HT1080 (cell line): ENCODE measurements at places on chromosomes 5 and 9. TPM values are rescaled to one million over a fixed set of nuclear protein-coding genes. Genes with fewer than 3 reads are reported as not detected.
A peak's percentile ranks its signal among the peaks of the same experiment; 100 is the strongest.

DNA sequence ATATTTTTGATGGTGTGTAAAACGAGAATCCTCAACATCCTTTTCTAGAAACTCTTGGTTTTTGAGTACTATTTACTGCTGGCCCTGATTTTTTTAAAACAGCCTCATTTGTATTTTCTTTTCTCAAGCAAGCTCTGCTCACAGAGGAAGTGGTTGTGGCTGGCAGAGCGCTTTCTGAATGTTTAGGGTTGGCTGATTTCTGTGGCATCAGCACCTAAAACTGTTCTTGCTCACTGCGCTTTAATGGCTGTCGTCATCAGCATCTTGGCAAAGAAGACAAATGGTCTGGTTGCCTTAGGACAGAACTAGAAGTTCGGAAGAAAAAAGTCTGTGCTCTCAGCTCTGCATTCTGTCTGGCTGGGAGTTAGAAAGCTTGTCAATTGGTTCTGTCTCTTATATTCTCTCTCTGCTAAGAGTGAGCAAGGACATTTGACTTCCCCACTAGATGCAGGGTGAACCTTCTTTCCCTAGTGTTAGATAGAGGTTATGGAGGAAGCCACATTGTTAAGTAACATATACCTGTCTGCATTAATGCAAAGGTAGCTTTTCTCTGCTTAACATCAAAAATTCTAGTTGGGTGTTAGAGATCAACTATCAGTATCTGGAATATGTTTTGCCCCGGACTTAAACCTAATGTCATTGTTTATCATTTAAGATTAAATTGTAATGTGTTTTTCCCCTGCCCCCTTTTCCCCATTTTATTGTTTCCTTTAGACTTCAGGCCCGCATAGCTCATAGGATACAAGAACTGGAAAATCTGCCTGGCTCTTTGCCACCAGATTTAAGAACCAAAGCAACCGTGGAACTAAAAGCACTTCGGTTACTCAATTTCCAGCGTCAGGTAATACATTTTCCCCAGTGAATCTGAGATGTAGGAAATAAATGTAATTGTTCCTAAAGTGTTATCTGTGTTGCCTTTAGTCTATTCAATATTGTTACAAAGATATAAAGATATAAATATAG lies 39.0 kb downstream of the SMARCA2 start:
- DNase-seq = peak; percentile 33

DNA sequence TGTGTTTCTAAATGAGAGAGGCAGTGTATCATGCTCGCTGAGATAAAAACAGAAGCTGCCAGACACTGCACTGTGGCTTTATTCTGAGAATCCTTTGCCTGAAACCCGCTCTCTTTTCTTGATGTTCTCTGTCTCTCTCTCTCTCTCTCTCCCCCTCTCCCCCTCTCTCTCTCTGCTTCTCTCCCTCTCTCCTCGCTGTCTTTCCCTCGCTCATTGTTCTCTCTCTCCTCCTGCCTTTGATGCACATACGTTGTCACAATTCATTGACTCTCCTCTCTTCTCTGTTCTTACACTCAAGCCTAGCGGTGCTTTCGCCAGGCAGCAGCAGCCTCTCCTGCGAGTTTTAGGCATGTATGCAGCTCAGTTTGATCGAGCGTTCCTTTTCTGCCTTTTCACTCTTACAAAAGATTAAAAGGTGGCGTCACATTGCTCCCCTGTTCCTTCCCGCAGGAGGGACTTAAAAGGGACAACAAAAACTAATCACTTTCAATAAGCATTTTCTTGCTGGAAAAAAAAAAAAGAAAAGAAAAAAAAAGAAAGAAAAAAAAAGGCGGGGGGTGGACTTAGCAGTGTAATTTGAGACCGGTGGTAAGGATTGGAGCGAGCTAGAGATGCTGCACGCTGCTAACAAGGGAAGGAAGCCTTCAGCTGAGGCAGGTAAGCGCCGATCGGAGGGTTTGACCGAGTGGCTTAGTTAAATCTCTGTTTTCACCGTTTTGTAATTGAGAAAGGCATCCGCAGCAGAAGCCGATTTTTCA lies 717.9 kb upstream of the WWC1 start:
- no peak for DNase-seq

Gene MUSK
- not detected in 2 replicates for total RNA-seq

GRCh38 chr9:133979273-133979920 lies 12.7 kb downstream of the VAV2 start:
- DNase-seq = no peak

Gene AHRR
- total RNA-seq = 2.1 and 2.4 TPM in 2 replicates

- no peak for DNase-seq
These were observed 63.6 kb downstream of the PALM2AKAP2 start for GRCh38 chr9:109843641-109844040.

DNA sequence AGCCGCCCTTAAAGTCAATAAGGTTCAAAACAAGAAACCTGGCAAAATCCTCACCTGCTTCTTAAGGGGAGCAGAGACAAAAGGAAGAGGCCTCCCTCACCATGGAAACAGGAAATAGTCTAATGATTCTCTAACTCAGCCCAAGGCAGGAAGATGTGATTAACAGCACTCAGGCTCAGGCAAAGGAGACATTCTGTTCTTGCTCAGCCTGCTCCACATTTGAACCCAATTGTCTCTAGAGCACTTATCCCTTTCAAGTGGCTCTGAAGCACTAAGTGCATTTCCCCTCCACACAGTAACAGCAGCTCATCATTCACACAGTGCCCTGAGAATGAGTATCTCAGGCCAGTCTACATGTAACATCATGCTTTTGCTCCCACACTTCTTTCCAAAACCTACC lies 72.3 kb downstream of the NIPSNAP3B start:
- DNase-seq = peak; percentile 51

GRCh38 chr9:114069476-114070187 lies 8.5 kb downstream of the AMBP start:
- no peak for DNase-seq

Gene IL4
- not detected in 2 replicates for total RNA-seq

Gene C5orf46
- total RNA-seq = 0.84 and 3.3 TPM in 2 replicates

- DNase-seq = no peak
These were observed 209.8 kb downstream of the ADAMTS6 start for GRCh38 chr5:65271906-65272305.

DNA sequence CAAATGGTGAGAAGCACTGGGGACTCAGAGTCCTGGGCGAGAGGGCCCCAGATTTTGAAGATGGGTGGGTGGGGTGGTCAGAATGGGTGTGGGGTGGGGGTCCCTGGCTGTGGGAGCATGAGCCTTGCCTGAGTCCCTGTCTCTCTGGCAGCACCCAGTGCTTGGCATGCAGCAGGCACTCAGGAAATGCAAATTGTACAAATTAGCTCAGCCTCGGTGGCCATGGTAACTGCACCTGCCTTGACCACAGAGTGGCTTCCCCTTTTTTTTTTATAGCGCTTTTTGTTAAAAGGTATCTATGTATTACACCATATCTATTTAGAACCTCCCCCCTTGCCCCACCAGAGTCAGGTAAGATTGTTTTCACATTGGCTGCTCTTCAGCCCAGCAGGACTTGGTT lies 19.2 kb upstream of the PITX1 start:
- DNase-seq = no peak

- DNase-seq = no peak
These were observed 51.2 kb downstream of the GDA start for GRCh38 chr9:72200452-72200851.
